ENCODE measurements at places on chromosomes 12 and 14. TPM values are rescaled to one million over a fixed set of nuclear protein-coding genes. Genes with fewer than 3 reads are reported as not detected.
A peak's percentile ranks its signal among the peaks of the same experiment; 100 is the strongest.

CLEC12A gene
- not detected for total RNA-seq

KRT78 gene
- total RNA-seq = not detected

MORN3 gene
- 1.2 TPM for total RNA-seq

ATXN2 gene
- 80.8 TPM for total RNA-seq

GPR84 gene
- not detected for total RNA-seq

CAPZA3 gene
- not detected for total RNA-seq

CLEC4C gene
- total RNA-seq = not detected

CLEC9A gene
- not detected for total RNA-seq

SERPINA10 gene
- not detected for total RNA-seq

KERA gene
- not detected for total RNA-seq

GPR162 gene
- total RNA-seq = 145 TPM

GRCh38 chr14:24974591-24975374 is 75.2 kb downstream of the STXBP6 start:
- DNase-seq = no peak

GRCh38 chr14:81474148-81474492 is 59.5 kb downstream of the SEL1L start:
- DNase-seq = no peak

- DNase-seq = no peak
These were observed 83.4 kb upstream of the ESRRB start for GRCh38 chr14:76292561-76292960.

DNA sequence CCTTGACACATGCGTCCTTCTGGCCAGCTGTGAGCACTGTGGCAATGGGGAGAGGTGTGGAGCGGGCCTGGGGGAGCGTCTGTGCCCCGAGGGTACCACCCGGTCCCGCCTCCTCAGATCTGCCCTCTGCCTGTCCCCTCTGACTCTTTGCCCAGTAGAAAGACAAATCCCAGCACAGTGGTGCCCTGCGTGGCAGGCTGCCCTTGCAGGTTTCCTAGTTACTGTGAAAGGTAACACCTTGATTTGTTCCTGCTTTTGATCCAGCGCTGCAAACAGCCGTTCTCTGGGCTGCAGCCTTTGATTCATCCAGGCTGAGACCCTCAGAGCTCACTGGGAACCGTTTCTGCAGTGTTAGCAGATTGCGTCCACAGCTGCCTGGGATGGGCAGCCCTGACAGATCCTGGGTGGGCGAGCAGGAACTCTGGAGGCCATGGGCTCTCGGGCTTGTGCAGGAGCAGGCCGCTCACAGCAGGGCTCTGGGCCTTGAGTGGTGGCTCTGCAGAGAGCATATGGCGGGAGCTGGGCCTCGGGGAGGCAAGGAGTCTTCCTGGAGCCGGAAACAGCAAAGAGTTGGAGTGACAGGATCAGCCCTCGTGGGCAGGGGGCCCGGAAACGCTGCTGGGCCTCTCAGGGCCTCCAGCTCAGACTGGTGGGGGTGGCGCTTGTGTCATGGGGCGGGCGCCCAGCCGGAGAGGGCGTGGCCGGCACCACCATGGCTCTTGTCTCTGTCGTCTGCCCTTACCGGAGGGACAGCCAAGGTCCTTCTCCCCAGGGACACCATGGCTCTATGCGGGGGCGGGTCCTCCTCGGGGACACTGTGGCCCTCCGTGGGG is 16.6 kb downstream of the FBRSL1 start:
- DNase-seq = peak; percentile 76

- DNase-seq = no peak
These were observed 17.3 kb upstream of the GPRC5A start for GRCh38 chr12:12874029-12874428.

DNA sequence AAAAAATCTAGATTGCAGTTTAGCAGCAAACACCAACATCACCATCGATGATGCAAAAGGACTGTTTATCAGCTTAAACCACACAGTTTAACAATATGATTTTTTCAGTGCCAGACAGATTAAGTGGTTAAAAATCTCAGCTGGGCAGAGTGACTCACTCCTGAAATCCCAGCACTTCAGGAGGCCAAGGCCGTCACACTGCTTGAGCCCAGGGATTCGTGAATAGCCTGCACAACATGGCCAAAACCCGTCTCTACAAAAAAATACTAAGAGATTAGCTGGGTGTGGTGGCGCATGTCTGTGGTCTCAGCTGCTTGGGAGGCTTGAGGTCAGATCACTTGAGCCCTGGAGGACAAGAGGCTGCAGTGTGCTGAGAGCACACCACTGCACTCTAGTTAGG is 8.9 kb downstream of the RSRC2 start:
- DNase-seq = no peak

GRCh38 chr12:591167-592023 is 71.8 kb downstream of the NINJ2 start:
- DNase-seq = peak; percentile 78

- DNase-seq = no peak
These were observed at the start of gene A2M for GRCh38 chr12:9115731-9116559. Gene A2M (minus strand): TSS chr12:9115919. CDS start chr12:9115849, 70 bp downstream.

- no peak for DNase-seq
These were observed 285.8 kb downstream of the NUAK1 start for GRCh38 chr12:105852951-105853350.

DNA sequence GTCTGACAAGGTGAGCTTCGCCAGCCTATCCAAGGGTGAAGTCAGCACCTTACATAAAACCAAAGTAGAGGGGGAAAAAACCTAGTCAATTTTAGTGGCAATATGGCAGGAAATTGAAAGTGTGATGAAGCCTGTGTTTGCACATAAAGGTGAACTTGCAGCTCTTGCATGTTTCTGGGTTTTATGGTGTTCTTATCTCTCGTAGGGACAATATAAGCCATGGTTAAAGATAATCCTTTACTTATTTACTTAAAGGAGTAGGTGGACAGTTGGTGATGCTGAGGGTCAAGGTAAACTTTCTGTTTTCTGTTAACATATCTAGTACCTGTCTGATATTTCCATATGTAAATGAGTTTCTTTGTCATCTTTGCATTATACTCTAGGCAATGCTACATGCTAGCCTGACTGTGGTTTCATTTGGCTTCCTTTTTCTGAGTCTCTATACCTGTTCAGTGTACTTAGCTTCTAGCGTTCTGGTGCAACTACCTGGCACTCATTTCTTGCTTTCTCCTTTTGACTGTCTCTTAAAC is 32.8 kb downstream of the CCDC91 start:
- DNase-seq = no peak

GRCh38 chr12:106764738-106765137 is 9.7 kb upstream of the RIC8B start:
- DNase-seq = no peak

DNA sequence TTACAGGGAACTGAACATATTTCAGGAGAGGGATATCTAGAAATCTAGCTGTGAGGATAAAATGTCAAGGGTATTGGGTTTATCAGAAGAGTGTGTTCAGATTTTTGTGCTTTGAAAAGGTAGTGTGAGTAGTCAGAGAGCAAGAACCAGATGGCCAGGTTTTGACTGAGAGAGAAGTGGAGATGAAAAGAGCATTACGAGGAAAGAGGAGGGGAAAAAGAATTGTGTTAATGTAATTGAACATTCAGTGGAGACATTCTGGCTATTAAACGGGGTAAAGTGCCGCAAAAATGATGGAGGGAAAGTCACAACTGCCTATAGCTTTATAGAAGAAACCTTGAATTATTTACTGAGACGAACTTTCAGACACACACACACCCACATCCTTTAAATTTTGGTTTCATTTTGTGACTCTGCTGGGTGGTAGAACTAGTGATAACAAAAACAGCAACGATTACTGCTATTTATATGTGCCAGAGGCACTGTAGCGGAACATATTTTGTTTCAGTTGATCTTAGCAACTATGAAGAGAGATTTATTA is 213.6 kb downstream of the ERC1 start:
- DNase-seq = no peak

DNA sequence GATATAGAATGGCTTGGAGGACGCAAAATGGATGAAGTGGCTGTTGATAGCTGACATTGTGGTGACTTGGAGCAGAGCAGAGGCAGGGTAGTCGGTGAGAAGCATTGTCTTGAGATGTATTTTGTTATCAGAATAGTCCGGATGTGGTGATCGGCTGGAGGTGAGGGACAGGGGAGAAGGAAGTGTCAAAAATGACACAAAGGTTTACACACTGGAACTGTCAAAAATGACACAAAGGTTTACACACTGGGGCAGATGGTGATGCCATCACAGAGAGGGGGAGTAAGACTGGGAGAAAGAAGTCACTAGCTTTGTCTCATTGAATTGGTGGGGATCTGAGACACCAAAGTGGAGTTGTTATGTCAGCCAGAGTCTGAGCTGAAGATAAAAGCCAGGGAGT is 30.1 kb downstream of the CDKL1 start:
- DNase-seq = no peak

DNA sequence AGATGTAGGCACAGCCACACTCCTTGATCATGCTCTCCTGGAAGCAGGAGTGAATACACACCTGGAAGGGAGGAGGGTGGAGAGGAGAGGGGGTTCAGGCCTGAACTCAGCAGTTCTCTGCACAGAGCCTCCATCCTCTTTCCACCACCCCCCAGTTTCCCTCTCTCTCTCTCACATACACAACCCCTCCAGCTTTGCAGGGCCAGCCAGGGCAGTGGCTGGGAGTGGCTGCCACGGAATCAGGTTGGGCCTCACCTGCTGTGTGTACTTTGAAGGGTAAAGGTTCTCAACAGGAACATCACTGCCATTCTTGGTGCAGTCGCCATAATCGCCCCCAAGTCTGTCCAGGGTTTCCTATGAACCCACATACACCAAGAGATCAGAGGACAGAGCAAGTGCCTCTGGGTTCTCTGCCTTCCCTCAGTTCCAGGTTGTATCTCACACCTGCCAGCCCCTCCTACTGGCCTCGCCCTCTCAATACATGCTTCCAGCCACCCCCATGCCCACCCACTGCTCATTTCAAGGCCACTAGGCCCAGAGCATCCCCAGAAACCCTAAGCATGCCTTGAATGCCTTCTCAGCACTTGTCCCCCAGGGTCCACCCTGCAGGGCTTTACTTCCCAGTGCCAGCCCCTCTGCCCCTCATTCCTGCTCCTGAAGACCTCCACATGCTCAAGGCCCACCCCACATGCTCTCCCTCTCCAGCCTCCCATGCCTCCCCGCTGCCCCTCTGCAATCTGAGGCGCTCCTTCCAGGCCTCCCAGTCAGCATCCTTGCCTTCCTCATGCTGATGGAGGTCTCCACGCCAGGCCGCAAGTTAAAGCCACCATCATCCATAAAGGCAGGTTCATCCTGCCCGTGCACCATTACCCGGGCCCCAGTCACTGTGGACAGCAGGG is 12.9 kb upstream of the TNFRSF1A start:
- no peak for DNase-seq

DNA sequence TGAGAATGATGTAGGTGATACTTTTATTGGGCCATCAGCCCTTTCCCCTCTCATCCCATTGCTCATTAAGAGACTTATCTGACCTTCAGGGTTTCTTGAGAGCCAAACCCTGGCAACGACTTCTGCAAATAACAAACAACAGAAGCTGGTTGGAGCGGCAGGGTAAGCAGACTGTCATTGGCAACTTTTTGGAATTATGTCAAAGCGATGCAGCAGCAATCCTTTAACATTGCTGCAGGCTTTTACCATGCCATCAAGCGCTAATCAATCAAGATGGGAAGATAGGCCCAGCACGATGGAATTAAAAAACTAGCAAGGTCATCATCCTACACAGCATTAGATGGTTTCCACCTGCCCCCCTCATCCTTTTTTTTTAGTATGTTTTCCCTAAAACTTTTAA is 406.1 kb upstream of the PDE3A start:
- no peak for DNase-seq

- no peak for DNase-seq
These were observed 1104.7 kb upstream of the TMEM132C start for GRCh38 chr12:127162307-127162706.

- DNase-seq = no peak
These were observed 240.3 kb downstream of the MSRB3 start for GRCh38 chr12:65518771-65519170.

- no peak for DNase-seq
These were observed 13.0 kb downstream of the SERPINA11 start for GRCh38 chr14:94439453-94440057.

GRCh38 chr12:34348836-34349672 is 326.8 kb downstream of the ALG10 start:
- no peak for DNase-seq

- no peak for DNase-seq
These were observed 499.0 kb downstream of the GALC start for GRCh38 chr14:87494010-87494409.

DNA sequence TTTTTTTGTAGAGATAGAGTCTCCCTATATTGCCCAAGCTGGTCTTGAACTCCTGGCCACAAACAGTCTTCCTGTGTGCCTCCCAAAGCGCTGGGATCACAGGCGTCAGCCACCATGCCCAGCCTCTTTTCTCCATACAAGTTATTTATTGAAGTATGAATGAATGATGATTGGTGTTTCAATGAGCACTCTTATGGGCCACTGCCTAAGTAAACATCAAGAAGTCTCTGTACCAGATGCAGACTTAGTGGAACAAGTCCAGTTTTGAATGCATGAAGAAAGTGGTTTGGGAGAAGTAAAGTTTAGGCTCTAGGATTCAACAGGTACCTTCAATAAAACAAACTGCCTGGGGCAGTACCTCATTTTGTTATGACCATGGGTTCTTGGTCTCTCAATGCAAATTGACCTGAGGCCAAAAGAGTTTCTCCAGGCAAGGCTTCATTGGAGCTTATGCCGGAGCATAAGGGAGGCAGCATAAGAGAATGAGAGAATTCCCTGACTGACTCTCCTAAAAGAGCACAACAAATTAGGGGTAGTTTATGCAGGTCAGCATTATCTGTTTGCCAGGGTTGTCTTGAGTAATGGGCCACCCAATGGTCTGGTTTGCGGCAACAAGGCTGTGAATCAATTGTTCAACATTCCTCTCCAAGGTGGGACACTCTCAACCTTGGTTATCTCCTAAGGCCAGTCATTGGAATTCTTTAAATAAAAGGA is 1.1 kb upstream of the GMFB start:
- no peak for DNase-seq

Measured in glutamatergic neuron (in vitro differentiated cells).